Myocyte (in vitro differentiated cells): ENCODE measurements at places on chromosomes 7 and 10.

DNA sequence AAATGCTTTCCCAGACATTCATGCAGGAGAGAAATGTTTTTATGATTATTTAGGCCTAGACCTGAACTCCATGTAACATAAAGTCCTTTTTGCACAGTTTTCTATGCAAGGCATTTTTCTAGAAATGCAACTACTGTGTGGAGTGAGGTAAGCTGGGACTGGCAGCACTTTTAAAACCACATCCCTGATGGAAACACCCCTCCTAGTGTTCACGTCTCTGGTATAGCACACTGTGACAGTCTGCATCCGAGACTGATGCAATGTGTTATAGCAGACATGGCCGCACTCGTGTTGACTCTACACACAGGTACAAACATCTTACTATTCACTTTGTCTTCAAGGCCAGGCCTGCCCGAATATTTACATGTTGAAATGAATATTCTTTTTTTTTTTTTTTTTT lies 19.3 kb upstream of the ERCC6 start:
- DNase-seq, result no peak

DNA sequence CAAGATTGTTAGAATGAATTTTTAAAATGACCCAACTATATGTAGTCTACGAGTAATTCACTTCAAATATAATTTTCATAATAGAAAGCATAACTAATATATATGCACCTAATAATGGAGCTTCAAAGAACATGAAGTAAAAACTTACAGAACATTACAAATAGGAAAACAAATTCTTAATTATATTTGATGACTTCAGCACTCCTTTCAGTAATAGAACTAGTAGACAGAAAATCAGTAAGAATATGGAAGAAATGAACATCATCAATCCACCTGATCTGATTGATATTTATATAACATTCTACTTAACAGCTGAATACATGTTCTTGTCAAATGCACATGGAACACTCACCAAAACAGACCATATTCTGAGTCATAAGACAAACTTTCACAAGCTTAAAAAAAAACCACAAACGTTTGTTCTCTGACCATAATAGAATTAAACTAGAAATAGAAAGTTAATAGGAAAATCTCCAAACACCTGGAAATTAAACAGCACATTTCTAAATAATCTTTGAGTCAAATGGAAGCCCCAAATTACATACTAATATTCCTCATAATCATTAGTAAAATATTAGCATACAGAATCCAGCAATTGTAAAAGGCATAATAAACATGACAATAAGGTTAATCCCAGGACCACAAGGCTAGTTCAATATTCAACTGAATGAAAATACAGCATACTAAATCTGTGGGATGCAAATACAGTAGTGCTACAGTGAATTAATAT lies 48.0 kb downstream of the BRAF start:
- peak; percentile 79 for DNase-seq

GRCh38 chr7:107934991-107935770 lies 44.2 kb downstream of the DLD start:
- peak; percentile 84 for DNase-seq

DNA sequence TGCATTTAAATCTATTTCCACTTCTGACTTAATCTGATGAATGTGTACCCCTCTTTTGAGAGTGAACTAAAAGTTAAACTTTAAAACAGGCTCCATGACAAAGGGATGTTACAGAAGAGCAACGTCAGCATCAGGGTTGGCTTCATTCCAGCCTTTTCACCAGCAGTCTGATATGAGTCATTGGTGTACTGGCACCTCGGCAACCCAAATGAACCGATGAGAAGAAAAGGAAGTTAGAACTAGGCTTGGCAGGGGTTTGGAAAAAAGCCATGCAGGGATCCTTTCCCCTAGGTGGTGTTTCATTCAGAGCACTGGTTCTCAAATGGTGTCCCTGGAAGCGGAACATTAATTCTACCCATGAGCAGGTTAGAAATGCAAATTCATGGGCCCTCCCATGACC lies 53.6 kb downstream of the SEC61G start:
- DNase-seq, result peak; percentile 69

- DNase-seq, result peak; percentile 97
These were observed 4.8 kb downstream of the KLF6 start for GRCh38 chr10:3780021-3780770.

DNA sequence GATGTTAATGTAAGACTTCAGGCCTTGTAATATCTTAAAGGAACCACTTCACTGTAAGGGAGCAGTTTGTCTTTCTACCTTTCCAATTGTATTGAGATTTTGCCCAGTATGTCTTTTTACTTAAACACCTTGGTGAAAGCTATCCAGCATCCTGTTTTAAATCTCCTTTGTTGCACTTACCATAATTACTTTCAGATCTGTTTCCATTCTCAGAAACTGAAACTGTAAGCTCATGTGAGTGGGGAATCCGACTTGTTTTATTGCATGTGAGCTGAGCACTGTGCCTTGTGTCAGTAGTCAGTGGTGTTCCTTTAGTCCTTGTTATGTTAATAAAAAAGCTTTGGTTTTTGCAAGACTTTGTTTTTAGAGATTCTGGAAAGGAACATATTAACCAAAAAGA lies 42.2 kb downstream of the BMPR1A start:
- peak; percentile 23 for DNase-seq

- peak; percentile 33 for DNase-seq
These were observed 64.8 kb upstream of the MEOX2 start for GRCh38 chr7:15751191-15751701.

GRCh38 chr7:142359694-142360279 lies 101.9 kb upstream of the PRSS58 start:
- DNase-seq, result peak; percentile 47

DNA sequence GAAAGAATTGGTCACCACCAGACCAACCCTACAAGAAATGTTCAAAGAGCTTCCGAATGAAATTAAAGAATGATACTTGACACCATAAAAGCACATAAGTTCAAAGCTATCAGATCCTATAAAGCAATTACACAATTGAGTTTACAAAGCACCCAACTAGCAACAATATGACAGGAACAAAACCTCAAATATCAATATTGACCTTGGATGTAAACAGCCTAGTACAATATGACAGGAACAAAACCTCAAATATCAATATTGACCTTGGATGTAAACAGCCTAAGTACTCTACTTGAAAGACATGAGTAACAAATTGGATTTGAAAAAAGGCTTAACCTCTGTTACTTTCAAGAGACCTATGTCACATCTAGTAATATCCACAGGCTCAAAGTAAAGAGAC lies 1201.4 kb downstream of the XPNPEP1 start:
- DNase-seq, result no peak

DNA sequence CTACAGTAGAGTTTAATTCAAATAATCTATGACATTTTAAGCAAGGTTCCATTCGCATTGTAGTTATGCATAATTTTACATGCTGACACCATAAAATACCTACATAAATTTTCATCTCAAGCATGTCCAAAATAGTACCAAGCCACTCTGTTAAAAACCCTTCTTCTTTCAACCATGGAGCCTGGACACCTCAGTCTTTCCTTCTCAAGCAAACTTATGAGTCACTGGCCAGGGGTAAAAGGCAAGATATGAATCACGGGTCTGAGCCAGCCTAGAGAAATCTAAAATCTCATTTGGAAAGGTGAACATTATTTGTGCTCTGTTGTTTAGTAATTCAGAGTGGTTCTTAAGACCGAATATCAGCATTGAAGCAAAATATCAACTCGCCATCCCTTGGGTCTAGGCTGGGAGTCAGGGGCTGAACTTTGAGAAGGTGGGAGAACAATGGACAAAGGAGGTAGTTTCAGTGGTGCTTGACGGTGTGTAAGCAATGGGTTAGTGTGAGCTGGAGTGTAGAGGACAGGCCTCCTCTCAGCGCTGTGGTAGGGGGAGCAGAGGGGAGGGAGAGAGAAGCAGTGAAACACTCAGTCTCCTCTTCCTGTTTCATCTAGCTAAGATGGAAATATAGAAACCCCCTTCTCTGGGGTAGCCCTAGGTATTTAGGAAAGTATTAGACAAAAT lies 19.1 kb upstream of the GPAM start:
- DNase-seq, result no peak

DNA sequence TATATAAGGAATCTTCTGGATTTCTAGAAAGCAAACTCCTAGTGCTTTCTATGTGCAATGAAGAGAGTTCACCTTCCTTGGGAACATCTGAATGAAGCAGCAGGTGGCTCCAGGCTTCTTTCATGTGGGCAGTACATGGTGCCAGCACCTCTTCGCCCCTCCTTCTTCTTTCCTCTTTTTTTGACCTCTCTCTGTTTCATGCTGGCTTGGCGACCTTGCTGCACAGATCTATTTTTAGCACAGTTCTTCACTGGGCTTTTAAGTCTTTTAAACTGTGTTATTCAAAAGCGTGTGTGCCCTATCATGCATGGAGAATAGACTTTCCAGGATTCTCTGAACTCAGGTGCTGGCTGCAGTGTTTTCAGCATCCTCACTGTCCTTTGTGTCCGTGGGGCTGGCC lies 400.3 kb upstream of the PRKCQ start:
- DNase-seq, result no peak

GRCh38 chr10:128873411-128874054 lies 593.5 kb upstream of the MGMT start:
- DNase-seq, result no peak

GRCh38 chr10:59830601-59831259 lies 75.6 kb downstream of the CCDC6 start:
- DNase-seq, result peak; percentile 70

GRCh38 chr10:132255489-132256344 lies 52.0 kb downstream of the STK32C start:
- DNase-seq, result no peak

DNA sequence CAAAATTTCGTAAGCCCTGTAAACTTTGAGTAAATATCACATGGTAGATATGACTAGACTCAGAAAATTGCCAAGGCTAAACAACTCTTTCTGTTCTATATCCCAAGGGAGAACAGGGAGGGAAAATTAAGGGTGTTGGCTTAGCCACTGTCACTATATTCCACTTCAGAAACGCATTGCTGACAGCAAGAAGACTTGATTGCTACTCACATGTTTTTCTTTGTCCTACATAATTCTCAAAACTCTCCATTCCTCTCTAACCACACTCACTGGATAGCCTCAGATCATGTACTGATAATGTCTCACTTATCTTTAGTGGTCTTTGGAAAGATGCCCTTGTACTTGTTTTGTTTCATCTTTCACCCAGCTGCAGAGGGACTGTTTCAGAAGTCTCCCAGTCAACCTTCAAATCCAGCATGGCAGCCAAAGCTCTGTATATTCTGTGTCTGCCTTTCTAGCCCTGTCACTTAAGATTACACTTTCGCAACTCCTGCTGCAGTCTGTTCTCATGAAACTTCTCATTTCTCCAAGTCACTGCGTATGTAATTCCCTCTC lies 582.4 kb upstream of the FZD8 start:
- DNase-seq, result no peak

DNA sequence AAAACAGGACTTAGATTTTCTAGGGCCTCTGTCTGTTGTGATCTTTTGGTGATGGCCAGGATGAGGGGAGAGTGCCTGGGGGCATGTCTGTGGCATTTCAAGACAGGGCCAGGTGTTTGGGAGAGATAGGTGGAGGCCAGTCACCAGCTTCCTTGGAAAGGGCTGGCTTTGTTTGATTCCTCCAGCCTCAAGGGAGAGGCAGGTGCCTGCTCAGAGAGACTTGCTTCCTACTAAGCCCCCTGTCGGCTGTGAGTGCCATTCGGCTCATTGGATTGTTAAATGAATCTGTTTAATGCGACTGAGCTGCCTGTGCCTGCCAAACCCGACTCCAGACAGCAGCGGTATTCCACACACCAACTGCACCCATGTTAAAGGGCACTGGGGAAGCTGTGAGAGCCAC lies 304.1 kb upstream of the COBL start:
- DNase-seq, result no peak

DNA sequence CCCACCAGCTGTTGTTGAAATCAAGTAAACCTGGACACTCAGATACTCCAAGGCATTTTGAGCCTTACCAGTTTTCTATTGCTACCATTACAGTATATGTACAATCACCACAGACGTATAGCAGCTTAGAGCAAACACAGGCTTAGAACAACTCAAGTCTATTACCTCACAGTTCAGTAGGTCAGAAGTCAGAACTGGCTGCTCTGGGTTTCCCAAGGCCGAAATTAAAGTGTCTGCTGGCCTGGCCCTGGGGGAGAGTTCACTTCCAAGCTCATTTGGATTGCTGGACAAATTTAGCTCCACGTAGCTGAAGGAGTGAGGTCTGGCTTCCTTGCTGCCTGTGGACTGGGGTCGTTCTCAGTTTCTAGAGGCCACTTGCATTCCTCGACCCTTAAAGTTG lies 260.1 kb upstream of the LRRN3 start:
- DNase-seq, result no peak

- DNase-seq, result no peak
These were observed 40.2 kb downstream of the NCAPG2 start for GRCh38 chr7:158664406-158664805.

DNA sequence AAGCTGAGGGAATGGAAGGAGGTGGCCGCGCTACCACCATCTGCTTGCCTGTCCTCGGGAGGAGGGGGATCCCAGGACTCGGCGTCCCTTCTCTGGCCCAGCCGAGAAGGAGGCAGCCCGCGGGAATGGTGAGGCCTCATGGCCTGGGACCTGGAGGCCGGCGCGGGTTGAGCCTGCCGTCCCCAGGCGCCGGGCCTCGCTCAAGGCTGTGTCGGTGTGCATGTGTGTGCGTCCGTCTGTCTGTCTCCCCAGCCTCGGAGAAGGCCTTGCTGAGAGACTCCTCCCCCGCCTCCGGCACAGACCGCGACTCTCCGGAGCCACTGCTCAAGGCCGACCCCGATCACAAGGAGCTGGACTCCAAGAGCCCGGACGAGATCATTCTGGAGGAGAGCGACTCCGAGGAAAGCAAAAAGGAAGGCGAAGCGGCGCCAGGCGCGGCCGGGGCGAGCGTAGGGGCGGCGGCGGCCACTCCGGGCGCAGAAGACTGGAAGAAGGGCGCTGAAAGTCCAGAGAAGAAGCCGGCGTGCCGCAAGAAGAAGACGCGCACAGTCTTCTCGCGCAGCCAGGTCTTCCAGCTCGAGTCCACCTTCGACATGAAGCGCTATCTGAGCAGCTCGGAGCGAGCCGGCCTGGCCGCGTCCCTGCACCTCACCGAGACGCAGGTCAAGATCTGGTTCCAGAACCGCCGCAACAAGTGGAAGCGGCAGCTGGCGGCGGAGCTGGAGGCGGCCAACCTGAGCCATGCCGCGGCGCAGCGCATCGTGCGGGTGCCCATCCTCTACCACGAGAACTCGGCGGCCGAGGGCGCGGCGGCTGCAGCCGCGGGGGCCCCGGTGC lies 1.3 kb downstream of the HMX3 start:
- DNase-seq, result peak; percentile 23

DNA sequence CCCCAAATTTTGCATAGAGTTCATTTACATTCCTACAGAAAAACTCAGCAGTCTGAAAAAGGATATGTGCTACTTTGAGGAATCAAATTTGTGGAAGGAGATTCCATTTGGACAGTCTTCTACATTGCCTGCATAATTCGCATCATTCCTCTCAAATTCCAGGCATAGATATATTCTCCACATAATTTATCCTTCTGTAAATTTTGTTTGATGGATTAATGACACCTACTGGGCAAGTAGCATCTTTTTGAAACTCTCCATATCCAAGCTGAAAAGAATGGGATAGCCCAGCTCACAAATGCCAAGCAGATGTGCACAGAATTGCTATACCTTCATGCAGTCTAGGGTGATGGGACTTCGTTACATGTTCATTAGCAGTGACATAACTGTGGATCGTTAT lies 515.3 kb downstream of the AUTS2 start:
- DNase-seq, result no peak
